NCI-H774 (cell line): ENCODE measurements at places on chromosomes 6 and 20.

GRCh38 chr6:42572523-42572922 lies 8.7 kb downstream of the UBR2 start:
- no peak for DNase-seq

DNA sequence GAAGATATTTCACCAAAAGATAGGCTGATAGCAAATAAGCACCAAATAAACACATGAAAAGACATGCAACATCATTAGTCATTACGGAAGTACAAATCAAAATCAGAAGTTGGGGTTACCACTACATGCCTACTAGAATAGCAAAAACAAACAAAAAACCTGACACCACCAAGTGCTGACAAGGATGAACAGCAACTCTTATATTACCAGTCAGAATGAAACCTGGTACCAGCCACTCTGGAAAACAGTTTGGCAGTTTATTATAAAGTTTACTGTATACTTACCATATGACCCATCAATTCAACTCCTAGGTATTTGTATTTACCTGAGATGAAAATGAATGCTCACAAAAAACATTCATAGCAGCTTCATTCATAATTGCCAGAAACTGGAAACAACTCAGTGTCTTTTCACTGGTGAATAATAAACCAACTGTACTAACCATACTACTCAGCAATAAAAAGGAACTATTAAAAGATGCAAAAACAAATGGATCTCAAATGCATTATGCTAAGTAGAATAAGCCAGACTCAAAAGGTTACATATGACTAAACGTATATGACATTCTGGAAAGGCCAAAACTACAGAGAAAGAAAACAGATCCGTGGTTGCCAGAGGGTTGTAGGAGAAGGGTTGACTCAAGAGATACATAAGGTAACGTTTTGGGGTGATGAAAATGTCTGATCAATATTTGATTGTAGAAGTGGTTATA lies 33.0 kb downstream of the NUP153 start:
- no peak for DNase-seq

DNA sequence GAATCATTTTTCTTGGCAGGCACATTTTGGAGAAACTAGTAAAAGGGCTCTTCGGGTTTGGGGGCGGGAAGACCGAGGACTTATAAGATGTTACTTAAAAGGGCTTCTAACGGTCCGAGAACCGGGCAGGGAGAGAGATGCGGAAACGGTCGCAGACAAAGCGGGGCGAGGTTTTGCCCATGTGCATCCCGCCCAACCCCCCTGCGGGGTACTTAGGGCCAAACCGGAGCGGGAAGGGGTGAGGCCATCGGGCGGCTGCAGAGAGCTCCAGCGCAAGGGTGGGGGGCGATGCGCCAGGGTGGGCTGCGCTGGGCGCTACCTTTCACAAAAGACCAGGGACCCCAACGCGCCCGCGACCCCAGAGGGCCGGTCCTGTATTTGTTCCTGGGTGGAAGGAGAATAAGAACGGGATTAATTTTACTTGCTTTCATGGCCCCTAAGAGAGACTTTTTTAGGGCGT lies 616 bp downstream of the TUBB start:
- peak; percentile 74 for DNase-seq

GRCh38 chr6:3381233-3381921 lies 75.5 kb downstream of the SLC22A23 start:
- no peak for DNase-seq

DNA sequence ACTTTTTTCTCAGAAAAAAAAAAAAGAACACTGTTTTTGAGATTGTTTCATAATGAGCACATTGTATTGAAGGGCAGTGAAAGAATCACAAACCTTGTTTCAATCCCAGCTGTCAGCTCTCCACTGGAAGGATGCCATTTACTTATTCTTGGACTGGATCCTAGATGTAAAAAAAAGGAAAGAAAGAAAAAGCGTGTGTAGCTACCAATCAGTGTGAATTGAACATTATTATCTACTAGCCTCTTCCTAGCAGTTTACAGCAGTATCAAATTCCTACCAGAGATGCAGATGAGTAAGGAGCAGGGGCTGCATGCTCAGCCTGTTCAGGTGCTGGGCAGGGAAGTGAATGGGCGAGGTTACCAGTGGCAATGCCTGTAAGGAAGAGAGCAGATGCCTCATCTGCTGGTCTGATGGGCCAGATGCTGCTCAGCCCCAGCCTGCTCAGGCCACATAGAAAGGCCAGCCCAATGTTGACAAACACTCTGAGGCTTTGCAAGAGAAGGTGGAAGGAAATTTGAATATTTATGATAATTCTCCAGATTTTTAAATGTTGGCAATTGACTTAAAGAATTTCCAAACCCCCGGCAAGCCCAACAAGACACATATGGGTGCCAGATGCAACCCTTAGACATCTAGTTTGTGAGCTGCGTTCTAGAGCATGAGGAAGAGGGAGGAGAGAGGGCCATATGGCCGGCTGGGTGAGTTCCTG lies 189.5 kb downstream of the IBTK start:
- DNase-seq, result peak; percentile 58

DNA sequence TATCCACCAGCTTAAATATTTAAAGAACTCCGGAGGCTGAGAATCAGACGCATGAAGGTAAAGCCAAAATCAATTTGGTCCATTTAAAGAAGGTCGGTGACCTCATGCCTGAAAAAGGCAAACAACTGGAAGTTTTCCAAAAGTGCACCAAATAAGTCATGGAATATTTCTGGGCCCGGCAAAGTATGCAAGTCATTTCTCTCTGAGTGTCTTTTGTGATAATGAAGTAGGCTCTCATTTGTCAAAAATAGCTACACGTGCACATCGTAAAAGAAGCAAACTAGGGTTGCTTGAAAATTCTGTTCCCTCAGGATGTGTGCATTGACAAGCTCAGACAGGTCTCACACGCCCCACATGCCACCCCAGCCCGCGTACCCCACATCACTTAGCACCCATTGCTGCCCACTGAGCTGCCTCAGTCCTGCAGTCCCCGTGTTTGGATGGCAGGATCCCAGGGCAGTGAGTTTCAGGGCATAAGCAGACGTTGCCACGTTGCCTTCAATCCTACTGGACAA lies 20.5 kb upstream of the PYGB start:
- DNase-seq, result no peak

DNA sequence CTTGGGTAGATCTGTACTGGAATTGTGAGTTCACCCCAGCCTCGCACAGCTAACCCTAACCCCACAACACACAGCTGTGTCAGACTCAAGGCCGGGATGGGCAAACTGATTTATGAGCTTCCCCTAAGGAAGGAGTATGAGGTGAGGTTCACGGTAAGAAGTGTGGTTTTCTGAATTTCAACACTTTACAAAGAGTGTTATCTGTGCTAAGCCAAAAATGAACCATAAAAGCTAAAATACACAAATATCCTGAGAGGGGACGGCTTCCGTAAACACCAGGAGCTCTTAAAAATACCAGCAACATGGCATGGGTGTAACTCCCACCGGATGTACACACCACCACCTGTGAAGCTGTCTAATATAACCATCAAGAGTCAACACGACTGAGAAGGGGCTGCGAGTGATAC lies 101.2 kb downstream of the ATP9A start:
- DNase-seq, result no peak

DNA sequence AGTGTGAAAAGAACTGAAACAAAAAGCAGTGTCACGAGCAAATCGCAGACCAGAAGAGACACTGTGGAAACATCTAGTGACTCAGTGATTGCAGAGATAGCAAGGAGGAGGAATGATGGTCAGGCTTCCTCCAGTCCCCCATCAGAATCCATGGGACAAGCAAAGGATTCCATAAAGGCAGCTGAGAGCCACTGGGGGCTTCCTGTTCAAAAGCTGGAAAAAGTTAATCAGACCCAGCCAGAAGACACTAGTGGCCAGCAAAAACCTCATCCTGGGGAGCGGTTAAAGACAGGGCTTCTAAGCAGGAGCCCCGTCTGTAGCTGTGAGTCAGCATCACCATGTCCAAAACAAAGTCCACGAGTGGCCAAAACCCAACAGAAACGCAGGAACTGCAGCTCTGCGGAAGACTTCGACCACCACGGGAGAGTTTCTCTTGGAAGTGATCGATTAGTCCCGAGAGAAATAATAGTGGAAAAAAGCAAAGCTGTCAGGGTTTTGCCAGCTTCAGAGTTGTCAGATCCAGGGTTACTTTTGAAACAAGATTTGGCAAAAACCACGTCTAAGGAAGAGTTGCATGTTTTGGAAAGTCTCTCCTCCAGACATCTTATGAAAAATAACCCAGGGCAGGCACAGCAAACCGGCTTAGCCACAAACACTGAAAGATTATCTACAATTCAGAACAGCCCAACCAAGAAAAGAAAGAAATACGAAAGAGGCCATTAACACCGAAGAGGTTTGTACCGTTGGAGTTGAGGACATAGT lies 51.0 kb downstream of the JAG1 start:
- DNase-seq, result no peak

DNA sequence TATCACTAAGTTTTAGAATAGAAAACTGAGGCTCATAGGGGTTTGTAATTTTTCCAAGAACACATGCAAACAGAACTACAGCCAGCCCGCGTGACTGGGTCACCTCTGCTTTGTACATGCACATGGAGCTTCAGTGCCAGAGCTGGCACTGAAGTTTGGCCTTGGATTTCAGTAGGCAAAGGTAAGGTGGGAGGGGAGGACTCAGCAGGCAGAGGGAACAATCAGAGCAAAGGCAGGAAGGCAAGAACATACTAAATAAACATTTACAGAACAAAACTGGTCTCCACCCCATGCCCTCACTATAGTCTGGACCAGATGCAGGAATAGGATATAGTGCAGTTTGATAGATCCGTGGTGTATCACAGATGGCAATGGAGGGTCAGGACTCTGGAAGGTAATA lies 13.6 kb upstream of the ABRACL start:
- DNase-seq, result no peak

DNA sequence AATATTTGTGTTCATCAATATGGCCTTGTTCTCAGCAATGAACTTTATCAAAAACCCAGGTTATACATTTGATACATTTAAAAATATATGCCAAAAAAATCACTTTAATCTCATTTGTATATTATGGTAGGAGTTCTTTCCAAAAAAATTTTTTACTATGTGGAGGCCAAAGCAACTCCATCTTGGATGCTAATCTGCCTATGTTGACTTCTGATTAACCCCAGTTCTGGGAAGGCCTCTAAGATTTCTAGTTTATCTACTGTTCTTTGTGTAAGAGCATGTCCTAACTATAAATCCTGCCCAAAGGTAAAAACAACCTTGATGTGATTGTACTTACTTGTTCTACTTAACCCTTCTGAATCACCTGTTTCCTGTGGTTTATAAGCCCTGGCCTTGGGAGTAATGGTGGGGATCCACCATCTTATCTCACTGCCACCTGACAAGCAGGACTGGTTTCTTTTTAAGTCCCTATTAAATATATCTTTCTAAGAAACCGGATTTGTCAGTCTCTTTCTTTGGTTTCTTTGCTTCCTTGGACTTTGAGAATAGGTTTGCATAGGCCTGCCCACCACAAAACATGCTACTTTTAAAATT lies 46.7 kb downstream of the RNGTT start:
- DNase-seq, result no peak
